Adrenal gland (tissue), 19 donors: ENCODE measurements at places on chromosomes 5 and 9. TPM values are rescaled to one million over a fixed set of nuclear protein-coding genes. Genes with fewer than 3 reads are reported as not detected.

DNA sequence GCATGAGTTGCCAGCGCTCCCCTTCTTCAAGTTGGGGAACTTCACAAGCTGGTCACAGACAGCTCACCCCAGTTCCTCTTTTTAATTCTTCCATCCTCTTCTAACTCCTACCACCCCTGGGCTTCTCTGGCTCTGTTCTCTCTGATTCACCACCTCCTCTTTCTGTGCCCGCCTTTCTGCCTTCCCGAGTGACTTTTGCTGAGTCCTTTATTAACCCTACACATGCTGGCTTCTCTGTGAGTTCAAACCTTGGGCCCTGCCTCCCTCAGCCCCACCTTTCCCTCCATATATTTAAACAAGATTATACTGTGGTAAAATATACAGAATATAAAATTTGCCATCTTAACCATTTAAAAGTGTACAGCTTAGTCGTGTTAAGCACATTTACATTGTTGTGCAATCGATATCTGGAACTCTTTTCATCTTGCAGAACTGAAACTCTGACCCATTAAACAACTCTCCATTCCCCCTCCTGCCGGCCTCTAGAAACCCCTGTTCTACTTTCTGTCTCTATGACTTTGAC lies 32.0 kb downstream of the SLC46A2 start:
- no peaks in the 10 kb centered on the region for H3K27me3 ChIP-seq
- peak; percentile 56 for DNase-seq
- no peak overlapping the region for H3K27ac ChIP-seq

GRCh38 chr9:109098171-109098959 lies 21.4 kb downstream of the TMEM245 start:
- no peaks in the 10 kb centered on the region for H3K27me3 ChIP-seq
- peak; percentile 66 for DNase-seq
- H3K4me1 ChIP-seq = peaks cover 63% of the 10 kb centered on the region
- H3K36me3 ChIP-seq = no peaks in the 10 kb centered on the region
- H3K4me3 ChIP-seq = no peak overlapping the region
- peak overlapping the region; percentile 83 for H3K27ac ChIP-seq

GRCh38 chr9:85108746-85109145 lies 439.2 kb downstream of the NTRK2 start:
- no peak overlapping the region for H3K27ac ChIP-seq
- DNase-seq = no peak
- no peaks in the 10 kb centered on the region for H3K36me3 ChIP-seq

DNA sequence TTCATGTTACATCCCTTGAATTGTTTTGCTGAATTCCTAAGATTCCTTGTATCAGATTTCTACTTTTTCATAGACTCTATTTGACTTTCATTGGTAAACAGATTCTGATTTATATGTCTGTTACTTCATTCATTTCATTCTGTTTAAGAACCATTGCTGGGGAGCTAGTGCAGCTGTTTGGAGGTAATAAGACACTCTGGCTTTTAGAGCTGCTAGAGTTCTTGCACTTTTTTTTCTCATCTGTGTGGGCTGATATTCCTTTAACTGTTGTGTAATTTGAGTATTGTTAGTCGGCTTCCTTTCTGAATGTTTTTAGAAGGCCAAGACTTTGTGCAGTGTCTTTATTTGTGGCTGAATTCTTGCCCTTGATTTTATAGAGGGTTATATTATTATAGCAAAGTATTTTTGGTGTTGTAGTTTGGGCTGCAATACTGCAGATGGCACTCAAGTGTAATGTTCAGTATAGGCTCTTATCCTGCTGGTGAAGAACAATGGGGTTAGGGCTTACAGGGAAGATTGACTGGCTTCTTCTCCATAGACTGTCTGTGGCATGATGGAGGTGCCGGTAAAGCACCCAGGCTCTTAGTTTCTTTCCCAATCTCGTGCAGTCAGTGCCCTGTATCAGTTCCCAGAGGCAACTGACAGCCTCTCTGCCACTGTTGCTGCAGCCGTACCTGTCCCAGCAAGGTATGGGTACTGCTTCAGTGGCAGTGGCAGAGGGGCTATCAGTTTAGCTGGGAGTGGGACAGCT lies 162.2 kb downstream of the OXCT1 start:
- no peaks in the 10 kb centered on the region for H3K27me3 ChIP-seq
- no peak overlapping the region for H3K4me3 ChIP-seq
- no peaks in the 10 kb centered on the region for H3K4me1 ChIP-seq
- no peaks in the 10 kb centered on the region for H3K36me3 ChIP-seq

DNA sequence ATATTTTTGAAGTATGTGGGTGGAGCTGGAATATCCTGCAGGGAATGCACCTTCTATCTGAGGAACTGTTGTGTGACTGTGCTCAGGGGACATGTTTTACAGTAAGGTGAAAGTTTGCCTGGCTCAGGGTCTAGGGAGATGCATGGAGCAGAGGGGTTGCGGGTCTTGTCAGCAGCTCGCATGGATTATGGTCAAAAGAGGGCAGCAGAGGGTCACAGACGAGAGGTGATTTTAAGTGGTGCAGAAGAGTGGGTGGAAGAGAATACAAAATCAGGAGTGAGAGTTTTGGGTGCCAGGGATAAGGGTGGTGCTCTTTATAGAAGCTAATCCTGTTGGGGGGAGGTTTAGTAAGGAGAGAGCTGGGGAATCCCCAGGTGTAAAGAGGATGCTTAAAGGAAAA lies 53.5 kb upstream of the GRIN3A start:
- H3K4me1 ChIP-seq = no peaks in the 10 kb centered on the region
- H3K27ac ChIP-seq = no peak overlapping the region
- no peaks in the 10 kb centered on the region for H3K27me3 ChIP-seq

- no peak overlapping the region for H3K27ac ChIP-seq
- DNase-seq = no peak
- H3K27me3 ChIP-seq = no peaks in the 10 kb centered on the region
- no peaks in the 10 kb centered on the region for H3K4me1 ChIP-seq
- no peak overlapping the region for H3K4me3 ChIP-seq
These were observed 309.6 kb downstream of the CWC27 start for GRCh38 chr5:65078331-65078730.

GRCh38 chr9:26331223-26331622 lies 561.4 kb downstream of the CAAP1 start:
- H3K27ac ChIP-seq = no peak overlapping the region
- no peak for DNase-seq
- H3K36me3 ChIP-seq = no peaks in the 10 kb centered on the region
- no peak overlapping the region for H3K4me3 ChIP-seq
- no peaks in the 10 kb centered on the region for H3K4me1 ChIP-seq

GRCh38 chr9:76456202-76456926 lies 2.6 kb upstream of the GCNT1 start:
- H3K4me1 ChIP-seq = peaks cover 6% of the 10 kb centered on the region
- no peaks in the 10 kb centered on the region for H3K36me3 ChIP-seq
- no peak overlapping the region for H3K4me3 ChIP-seq
- no peaks in the 10 kb centered on the region for H3K27me3 ChIP-seq
- no peak for DNase-seq

GRCh38 chr5:170752257-170753215 lies 31.0 kb upstream of the GABRP start:
- no peak for DNase-seq
- no peak overlapping the region for H3K27ac ChIP-seq
- no peaks in the 10 kb centered on the region for H3K4me1 ChIP-seq
- no peaks in the 10 kb centered on the region for H3K27me3 ChIP-seq
- no peaks in the 10 kb centered on the region for H3K36me3 ChIP-seq

- DNase-seq = no peak
- no peaks in the 10 kb centered on the region for H3K4me1 ChIP-seq
- no peak overlapping the region for H3K4me3 ChIP-seq
- peaks cover 16% of the 10 kb centered on the region for H3K27me3 ChIP-seq
- no peak overlapping the region for H3K27ac ChIP-seq
These were observed 3.6 kb downstream of the SLC24A2 start for GRCh38 chr9:19785230-19785629.

GRCh38 chr5:107964722-107965121 lies 294.0 kb upstream of the EFNA5 start:
- no peak overlapping the region for H3K4me3 ChIP-seq
- no peaks in the 10 kb centered on the region for H3K36me3 ChIP-seq
- H3K27me3 ChIP-seq = no peaks in the 10 kb centered on the region
- H3K27ac ChIP-seq = no peak overlapping the region

- no peak overlapping the region for H3K27ac ChIP-seq
- H3K4me1 ChIP-seq = no peaks in the 10 kb centered on the region
- DNase-seq = no peak
- peaks cover 2% of the 10 kb centered on the region for H3K27me3 ChIP-seq
These were observed 5.7 kb downstream of the PCDHB4 start for GRCh38 chr5:141127305-141127704.

- no peaks in the 10 kb centered on the region for H3K36me3 ChIP-seq
- DNase-seq = no peak
These were observed 7.5 kb upstream of the FAM169A start for GRCh38 chr5:74873525-74874249.

DNA sequence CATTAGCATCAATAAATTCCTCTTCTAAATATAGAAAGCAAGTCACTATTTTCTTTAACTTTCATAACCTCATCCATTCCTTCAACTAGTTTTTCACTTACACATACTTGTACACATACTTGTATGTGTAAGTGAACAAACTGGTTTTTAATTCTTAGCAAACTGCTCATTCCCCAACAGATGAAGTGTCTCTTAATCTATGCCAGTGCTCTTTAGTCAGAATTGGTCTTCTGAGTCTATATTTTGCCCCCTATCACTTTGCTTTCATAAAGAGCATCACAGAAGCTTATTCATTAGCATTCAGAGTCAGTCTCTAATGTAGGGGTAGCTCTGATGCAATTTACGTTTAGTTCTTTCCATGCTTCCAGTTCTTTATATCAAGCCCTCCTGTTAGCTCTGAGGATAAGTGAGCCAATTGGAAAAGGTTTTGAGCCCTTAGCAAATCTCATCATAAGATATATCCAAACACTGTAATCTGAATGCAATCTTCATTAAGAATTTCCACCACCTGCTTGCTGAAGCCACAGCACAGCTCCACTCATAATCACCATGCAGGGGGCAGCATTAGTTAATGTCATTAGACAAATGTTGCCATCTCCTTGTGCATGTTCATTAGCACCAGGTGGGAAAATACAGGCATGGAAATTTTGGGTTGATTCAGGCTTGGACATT lies 178.5 kb upstream of the SLC24A2 start:
- DNase-seq = no peak
- no peaks in the 10 kb centered on the region for H3K36me3 ChIP-seq
- no peaks in the 10 kb centered on the region for H3K27me3 ChIP-seq
- H3K27ac ChIP-seq = no peak overlapping the region
- no peak overlapping the region for H3K4me3 ChIP-seq

GRCh38 chr5:37495210-37495609 lies 116.1 kb downstream of the WDR70 start:
- H3K4me1 ChIP-seq = no peaks in the 10 kb centered on the region
- DNase-seq = no peak
- no peaks in the 10 kb centered on the region for H3K27me3 ChIP-seq
- peak overlapping the region; percentile 25 for H3K27ac ChIP-seq
- no peak overlapping the region for H3K4me3 ChIP-seq

- DNase-seq = no peak
- H3K36me3 ChIP-seq = no peaks in the 10 kb centered on the region
- H3K4me1 ChIP-seq = no peaks in the 10 kb centered on the region
- no peaks in the 10 kb centered on the region for H3K27me3 ChIP-seq
These were observed 107.4 kb downstream of the SCAMP1 start for GRCh38 chr5:78467752-78468357.

- no peak for DNase-seq
- H3K4me3 ChIP-seq = no peak overlapping the region
- no peak overlapping the region for H3K27ac ChIP-seq
- H3K27me3 ChIP-seq = no peaks in the 10 kb centered on the region
- no peaks in the 10 kb centered on the region for H3K4me1 ChIP-seq
These were observed 17.5 kb downstream of the SPOCK1 start for GRCh38 chr5:137481596-137481995.

DNA sequence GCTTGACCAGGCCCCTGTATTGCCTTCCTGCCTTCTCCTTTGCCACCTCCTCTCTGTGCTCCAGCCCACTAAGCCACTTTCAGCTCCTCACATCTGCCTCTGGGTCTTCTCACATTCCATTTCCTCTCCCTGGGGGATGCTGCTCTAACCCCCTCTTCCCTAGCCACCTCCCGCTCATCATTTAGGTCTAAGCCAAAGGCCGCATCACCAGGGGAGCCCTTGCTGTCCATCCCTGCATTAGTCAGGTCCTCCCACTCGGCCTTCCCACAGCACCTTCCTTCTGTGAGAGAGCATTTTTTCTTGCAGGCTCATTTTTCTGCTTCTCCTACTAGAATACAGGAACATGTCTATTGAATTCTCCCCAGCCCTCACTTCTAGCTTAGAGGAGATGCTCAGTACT lies 72.6 kb upstream of the GALNT10 start:
- H3K27ac ChIP-seq = no peak overlapping the region
- DNase-seq = no peak
- H3K4me1 ChIP-seq = no peaks in the 10 kb centered on the region
- H3K36me3 ChIP-seq = no peaks in the 10 kb centered on the region

DNA sequence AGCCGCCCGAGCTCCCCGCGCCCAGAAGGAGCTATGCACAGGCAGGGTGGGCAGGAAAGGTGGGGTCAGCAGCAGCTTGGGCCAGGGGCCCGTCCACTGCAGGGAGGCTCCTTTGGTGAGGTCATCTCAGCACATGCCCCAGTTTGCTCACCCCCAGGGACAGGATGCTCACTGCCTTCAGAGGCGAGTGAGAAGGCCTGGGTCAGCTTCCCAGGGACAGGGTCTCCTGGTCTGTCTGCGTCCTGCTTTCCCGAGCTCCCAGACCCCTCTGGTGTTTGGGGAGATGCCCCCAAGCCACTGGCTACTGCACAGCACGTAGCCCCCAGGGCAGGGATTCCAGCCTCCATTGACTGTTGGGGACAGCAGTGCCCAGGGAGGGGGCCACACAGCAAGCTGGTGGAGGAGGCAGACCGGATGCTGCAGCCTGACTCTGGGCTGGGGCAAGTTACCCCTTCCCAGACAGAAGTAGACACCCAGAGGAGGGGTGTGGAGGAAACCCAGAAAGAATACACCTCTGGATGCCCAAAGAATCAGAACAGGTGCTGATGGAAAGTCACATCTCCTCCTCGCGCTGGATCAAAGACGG lies 581 bp upstream of the SARDH start:
- H3K27me3 ChIP-seq = no peaks in the 10 kb centered on the region
- H3K4me3 ChIP-seq = no peak overlapping the region
- H3K36me3 ChIP-seq = no peaks in the 10 kb centered on the region

- H3K4me1 ChIP-seq = peaks cover 7% of the 10 kb centered on the region
- H3K36me3 ChIP-seq = no peaks in the 10 kb centered on the region
- peaks cover 3% of the 10 kb centered on the region for H3K27me3 ChIP-seq
- no peak overlapping the region for H3K4me3 ChIP-seq
- no peak overlapping the region for H3K27ac ChIP-seq
- no peak for DNase-seq
These were observed 3.7 kb upstream of the HOMER1 start for GRCh38 chr5:79517601-79518000.

FOXD4L5 gene
- total RNA-seq = 0.11 TPM

PRUNE2 gene
- 68.0 TPM for total RNA-seq

RNF130 gene
- total RNA-seq = 138 TPM

C9orf153 gene
- not detected for total RNA-seq

LHFPL2 gene
- 56.6 TPM for total RNA-seq

FOXD4 gene
- 0.29 TPM for total RNA-seq
